ENCODE measurements at places on chromosomes 4 and X.

- DNase-seq: no peak
Measured at GRCh38 chrX:21656587-21657317, 1.4 kb downstream of the KLHL34 start.

GRCh38 chrX:2863646-2864045 is 34.9 kb downstream of the GYG2 start:
- DNase-seq: no peak

GRCh38 chrX:72395237-72395636 is 89.5 kb upstream of the CITED1 start:
- no peak for DNase-seq

- no peak for DNase-seq
Measured at GRCh38 chrX:106919932-106920452, at the start of gene CLDN2. Gene CLDN2, plus strand, starts transcription at chrX:106920402. Its CDS starts 7,827 bp downstream, at chrX:106928229.

DNA sequence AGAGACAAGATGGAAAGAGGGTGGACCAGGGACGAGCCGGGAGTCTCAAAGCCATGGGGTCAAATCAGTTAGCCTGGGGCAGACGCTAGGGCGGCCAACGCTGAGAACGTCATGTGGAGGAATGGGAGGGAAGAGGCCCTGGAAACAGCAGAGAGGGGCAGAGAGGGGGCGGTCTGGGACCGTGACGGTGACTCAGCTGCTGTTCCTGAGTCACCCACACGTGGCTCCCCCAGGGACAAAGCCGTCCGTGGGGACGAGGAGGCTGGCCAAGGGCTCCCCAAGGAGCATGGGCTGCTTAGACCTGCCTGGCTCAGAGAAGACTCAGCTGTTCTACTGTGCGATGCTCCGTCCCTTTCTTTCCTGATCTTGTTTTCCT is 108.4 kb upstream of the LRPAP1 start:
- no peak for DNase-seq
